Activated naive CD8-positive, alpha-beta T cell treated with anti-CD3 and anti-CD28 coated beads, Interleukin-2, amount 10 ng/mL, durations not matched to agents 7 days and 5 days (primary cell): ENCODE measurements at places on chromosomes 13 and 19. TPM values are rescaled to one million over a fixed set of nuclear protein-coding genes. Genes with fewer than 3 reads are reported as not detected.

DNA sequence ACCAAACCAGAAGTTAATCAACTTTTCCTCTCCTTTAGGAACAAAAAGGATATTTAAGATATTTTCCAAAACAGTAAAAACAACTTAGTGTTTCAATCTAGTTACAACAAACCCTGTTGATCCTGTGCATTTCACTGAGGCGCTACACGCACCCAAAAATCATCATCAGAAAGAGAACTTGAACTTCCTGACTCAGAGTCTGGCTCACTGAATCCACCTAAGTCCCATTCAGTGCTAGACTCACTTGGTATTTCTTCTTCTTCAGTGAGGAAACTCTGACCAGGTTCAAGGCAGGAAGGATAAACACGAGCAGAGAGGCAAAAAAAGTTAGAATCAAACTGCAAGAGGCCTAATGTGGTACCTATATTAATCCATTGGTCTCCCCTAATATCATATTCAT lies 2.2 kb downstream of the KBTBD6 start:
- no peak for DNase-seq

- no peak for DNase-seq
Measured at GRCh38 chr13:113076681-113077401, 28.8 kb upstream of the F7 start.

DNA sequence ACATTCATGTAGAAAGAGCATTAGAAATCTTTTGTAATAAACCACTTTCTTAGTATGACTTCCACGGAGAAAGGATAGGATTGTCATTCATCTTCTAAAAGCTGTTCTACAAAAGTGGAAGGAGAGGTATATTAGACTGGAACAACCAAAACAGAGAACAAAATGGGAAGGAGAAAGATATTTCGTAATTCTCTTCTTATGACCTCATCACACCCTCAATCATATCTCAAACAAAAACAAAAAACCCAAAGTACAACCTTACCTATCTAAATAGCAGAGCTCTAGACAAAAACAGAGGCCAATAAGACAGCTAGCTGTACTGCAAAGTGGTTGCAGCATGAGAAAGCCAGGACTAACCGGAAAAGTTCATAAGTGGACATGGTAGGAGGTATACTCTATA lies 46.3 kb downstream of the DACH1 start:
- no peak for DNase-seq

- DNase-seq = no peak
Measured at GRCh38 chr19:35665157-35665556, 1.2 kb upstream of the UPK1A start.

The KLK15 gene
- total RNA-seq = not detected
